ENCODE measurements at places on chromosomes 7 and 10. TPM values are rescaled to one million over a fixed set of nuclear protein-coding genes. Genes with fewer than 3 reads are reported as not detected.

GRCh38 chr7:44639671-44640321 is 33.4 kb downstream of the OGDH start:
- DNase-seq, result peak; percentile 79

DNA sequence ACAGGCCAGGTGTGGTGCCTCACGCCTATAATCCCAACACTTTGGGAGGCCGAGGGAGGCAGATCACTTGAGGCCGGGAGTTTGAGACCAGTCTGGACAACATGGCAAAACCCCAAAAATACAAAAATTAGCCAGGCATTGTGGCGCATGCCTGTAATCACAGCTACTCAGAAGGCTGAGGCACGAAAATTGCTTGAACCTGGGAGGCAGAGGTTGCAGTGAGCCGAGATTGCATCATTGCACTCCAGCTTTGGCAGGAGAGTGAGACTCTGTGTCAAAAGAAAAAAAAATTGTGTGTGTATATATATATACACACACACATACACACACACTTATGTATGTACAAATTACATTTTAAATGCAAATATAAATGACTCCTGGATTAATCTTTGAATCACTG is 76.8 kb upstream of the LRRN3 start:
- DNase-seq, result no peak

- DNase-seq, result no peak
Observed at GRCh38 chr10:130761788-130762301, 549.7 kb downstream of the TCERG1L start.

DNA sequence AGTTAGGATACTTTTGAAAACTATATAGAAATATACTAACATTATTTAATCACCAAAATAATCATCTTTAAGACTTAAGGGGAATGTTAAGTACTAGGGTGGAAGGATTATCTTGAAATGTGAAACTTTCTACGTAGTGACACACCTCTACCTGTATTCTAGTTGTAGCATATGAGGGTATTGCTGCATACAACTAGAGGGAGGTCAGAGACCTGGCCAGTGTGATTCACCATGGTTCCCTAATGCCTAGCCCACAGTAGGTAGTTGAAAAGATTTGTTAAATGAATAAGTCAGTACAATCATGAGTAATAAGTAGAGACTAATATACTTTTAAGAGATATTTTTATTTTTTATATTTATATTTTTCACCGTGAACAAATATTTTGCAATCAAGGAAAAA is 84.1 kb upstream of the RPA3 start:
- DNase-seq, result no peak

GRCh38 chr7:36379831-36380504 is 9.7 kb upstream of the ANLN start:
- DNase-seq, result no peak

ARPC1A gene
- 132 TPM for total RNA-seq
